ENCODE measurements at places on chromosomes 1 and 21. TPM values are rescaled to one million over a fixed set of nuclear protein-coding genes. Genes with fewer than 3 reads are reported as not detected.

DCDC2B gene
- not detected for total RNA-seq

FMO3 gene
- not detected for total RNA-seq

NCAM2 gene
- total RNA-seq = 7.1 TPM

HP1BP3 gene
- total RNA-seq = 287 TPM

TRIM67 gene
- total RNA-seq = 0.10 TPM

ITLN2 gene
- not detected for total RNA-seq

SPRR4 gene
- total RNA-seq = not detected

GOLT1A gene
- total RNA-seq = not detected

C21orf58 gene
- 5.4 TPM for total RNA-seq

All from tongue (tissue), 3 donors.